Astrocyte (in vitro differentiated cells and primary cell): ENCODE measurements at places on chromosomes 16 and 17.

- no peak for DNase-seq
Measured at GRCh38 chr17:37742762-37743611, 1.9 kb downstream of the HNF1B start.

DNA sequence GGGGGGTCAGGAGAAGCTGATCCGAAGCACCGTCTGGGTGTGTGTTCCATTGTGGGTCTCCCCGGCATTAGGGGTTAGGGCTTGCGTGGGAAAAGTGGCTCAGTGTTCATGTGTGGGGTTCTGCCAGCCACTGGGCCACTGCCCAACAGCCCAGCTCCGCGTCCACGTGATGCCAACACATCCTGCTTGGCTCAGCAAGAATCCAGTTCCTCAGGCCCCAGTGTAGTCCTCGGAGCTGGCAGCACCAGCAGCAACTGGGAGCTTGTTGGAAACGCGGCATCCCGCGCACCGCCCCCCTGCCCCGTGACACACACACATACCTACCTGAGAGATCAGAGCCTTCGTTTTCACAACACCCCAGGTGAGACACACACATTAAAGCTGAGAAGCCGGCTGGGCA lies 18.9 kb downstream of the LGALS9 start:
- no peak for DNase-seq

GRCh38 chr17:50046667-50047066 lies 9.2 kb upstream of the ITGA3 start:
- DNase-seq, result no peak

- DNase-seq, result no peak
Measured at GRCh38 chr16:69035375-69035774, 70.1 kb upstream of the HAS3 start.

DNA sequence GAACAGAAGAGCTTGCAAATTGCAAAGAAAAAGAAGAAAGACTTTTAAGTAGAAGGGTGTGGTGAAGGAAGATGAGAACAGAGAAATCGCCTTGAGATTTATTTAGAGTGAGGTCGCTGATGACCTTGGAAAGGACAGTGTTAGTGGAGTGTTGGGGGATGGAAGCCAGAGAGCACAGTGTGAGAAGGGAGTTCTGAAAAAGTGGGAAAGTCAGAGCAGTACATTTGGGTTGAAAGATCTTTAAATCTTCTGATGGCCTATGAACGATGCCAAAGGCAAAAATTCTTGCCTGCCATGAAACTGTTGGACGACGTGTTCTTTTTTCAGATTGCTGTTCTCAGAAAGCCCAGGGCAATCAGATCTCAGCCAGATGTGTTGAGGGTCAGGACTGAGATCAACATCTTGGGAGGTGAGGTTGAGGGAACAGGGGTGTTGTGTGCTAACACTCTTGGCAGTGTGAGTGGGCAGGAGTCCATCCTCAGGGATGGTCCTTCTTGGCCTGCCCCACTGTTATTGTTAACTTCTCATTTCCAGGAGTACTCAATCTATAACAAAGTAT lies 330.1 kb downstream of the MAP2K6 start:
- no peak for DNase-seq

GRCh38 chr16:4957720-4958509 lies at the start of gene SEC14L5:
Gene SEC14L5 (plus strand): TSS chr16:4958330. CDS start chr16:4959324, 994 bp downstream.
- DNase-seq, result peak; percentile 84

DNA sequence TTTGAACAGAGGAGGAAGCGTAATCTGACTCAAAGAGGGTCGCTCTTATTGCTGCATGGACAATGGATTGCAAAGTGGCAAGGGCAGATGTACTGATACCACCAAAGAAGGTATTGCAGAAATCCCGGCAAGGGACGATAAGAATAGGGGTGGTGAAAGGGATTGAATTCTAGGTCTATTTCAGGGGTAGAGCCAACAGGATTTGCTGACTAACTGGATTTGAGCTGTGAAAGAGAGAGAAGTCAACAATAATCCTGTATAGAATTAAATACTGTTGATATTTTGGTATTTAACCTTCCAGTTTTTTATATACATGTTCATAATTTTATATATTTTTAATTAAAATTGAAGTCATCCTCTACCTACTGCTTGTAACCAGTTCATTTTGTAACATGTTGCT lies 19.4 kb upstream of the ABCA3 start:
- DNase-seq, result no peak

DNA sequence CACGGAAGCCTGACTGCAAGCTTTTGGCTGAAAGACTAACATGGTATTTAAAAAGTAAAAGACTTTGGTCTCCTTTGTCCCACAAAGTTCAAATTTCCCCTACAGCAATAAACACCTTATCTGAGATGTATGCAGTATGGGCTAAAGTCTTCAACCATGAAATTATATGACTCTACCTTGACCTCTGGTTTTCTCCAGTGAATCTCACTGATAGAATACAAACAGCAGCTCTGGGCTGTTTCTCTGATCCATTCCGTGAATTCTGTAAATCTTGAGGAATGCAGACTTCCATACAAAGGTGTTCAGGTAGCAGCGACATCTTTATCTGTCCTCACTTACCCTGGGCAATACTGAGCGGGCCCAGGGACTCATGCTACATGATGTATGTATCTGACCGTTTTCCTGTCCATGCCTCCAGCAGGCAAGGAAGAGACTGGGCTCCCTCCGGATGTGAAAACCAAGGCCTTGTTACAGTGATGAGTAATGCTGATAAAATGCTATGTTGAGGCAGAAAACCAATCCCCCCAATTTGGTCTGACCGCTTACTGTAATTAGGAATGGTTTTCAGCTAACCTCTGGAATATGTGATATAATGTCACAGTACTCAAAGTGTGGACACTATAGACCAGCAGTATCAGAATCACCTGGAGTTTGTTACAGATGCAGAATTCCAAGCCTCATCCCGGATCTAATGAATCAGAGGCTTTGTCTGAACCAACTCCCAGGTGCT lies 589.8 kb downstream of the HS3ST4 start:
- no peak for DNase-seq

- no peak for DNase-seq
Measured at GRCh38 chr16:67030221-67030962, 1.4 kb downstream of the CBFB start.
